ENCODE measurements at places on chromosomes 1 and 21.

DNA sequence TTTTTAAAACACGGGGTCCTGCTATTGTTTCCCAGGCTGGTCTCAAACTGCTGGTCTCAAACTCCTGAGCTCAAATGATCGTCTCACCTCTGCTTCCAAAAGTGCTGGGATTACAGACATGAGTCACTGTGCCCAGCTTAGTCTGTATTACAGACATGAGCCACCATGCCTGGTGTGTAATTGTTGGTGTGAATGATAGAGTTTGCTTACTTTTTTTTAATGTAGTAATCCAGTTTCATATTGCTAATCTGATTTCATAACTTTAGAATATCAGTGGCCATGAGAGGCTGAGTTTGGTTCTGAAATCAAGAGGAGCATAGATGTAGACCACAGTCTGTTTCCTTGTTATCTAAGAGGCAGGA lies 3.4 kb downstream of the EPB41 start:
- DNase-seq: peak; percentile 16

- no peak for DNase-seq
Measured at GRCh38 chr1:93995837-93996536, 86.8 kb upstream of the GCLM start.

DNA sequence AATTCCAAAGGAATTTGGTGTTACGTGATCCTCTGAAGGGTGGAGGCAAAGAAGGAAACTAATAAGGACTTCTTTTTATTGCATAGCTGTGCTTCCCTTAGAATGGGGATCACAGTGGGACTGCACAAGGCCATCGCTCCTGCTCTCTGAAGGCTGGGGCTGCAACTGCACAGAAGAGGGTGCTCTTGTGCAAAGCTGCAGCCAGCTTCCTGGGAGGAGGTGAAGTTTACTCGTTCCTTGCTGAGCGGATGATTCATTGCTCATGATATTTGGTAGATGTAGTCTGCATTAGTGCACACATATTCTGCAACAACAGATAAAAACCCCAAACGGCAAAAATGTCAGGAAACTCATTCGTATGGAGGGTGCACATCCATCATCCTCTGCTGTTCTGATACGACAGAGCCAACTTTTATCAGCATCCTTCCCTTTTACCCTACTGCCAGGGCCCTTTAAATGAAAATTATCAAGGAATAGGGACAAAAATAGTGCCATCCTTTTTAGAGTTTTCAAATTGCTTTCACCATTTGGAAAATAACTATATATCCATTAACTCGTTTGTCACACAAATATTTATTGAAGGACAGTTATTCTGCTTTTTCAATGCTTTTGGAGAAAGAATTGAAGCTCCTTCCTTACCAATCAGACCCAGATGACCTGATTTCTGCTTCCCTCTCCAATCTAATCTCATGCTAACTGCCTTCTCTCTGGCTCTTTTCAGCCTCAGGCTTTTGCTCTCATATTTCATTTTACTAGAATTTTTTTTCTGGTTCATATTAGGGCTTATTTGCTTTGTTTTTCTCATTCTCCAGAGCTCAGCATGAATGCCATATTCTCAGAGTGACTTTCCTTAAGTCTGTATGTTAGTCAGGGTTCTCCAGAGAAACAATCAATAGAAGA lies 263.6 kb downstream of the DUSP10 start:
- peak; percentile 14 for DNase-seq

GRCh38 chr1:201896951-201897391 lies 8.3 kb downstream of the SHISA4 start:
- no peak for DNase-seq

DNA sequence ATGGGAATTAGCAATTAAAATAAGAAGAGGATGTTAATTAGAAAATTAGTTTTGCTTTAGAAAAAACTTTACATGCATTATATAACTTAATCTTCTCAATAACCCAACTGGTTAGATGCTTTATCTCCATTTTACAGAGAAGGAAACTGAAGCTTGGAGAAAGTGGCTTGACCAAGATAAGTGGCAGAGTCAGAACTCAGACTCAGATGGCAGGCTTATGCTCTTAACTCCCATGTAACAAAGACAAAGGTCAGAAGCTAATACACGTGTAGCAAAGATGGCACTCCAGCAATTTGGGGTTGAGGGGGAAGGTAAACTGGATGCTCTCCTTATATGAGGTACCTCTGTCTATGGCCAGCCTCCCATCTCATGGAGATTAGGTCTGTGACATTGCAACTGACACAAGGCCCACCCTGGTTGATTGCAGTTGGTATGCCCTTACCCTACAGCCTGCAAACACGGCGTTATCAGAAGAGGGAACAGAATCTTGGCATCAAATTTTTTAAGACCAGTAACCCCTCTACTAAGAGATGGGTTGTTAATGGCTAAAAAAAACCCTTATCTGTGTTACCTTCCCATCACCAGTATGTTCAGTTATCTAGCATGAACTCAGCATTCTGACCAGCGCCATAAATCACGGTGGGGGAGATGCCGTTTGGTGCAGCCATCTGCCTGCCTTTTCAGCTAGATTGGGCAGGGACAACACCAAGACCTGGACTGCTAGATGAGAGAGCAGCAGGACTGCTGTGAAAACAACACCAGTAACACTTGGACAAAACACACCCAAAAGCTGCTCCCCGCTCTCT lies 97.0 kb downstream of the UBR4 start:
- no peak for DNase-seq

DNA sequence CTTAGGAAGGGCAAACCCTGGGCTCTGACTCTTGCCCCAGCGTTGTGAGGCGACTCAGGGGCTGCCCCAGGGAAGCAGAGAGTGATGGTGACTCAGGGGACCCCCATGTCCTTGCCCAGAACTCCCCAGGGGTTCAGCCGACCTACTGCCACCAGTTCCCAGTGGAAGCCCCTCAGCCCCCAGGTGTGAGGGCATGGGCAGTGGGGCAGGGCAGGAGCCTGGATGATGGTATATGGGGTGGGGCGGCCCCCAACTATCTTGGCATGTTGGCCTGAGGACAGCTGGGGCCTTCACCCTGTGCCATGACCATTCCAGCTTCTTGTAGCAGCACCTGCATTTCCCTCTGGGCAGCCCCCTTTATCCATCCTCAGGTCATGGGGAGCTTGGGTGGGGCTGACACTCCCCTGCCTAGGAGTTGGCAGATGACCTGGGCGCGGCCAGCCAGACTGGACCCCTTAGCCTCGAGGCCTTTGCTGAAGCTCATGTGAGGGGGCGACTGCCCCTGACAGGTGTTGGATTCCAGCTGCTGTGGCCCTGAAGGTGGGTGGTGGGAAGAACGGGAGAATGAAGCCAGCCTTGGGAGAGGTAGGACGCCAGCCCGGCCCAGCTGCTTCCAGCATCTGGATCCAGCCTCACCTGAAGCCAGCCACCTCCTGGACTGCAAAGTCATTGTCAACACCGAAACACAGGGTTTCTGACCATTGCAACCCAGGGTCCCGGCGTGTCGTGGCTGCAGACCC lies 1.8 kb upstream of the FNDC10 start:
- DNase-seq: no peak

DNA sequence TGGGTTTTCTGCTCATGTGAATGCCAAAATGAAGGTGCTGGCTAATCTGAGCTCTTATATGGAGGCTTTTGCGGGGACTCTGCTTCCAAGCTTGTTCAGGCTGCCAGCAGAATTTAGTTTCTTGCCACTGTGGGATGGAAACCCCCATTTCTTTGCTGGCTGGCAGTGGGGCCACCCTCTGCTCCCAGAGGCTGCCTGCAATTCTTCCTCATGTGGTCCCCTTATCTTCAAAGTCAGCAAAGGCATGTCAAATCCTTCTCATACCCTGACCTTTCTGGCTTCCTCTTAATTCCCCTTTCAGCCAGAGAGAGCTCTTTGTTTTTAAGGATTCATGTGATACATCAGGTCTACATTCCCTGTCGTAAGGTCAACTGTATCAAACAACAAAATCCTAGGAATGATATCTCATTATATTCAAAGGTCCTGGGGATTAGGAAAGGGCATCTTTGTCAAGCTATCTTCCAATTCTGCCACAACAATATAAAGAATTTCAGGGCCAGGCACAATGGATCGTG lies 5.2 kb upstream of the GPR161 start:
- no peak for DNase-seq

- DNase-seq: no peak
Measured at GRCh38 chr1:108824051-108824450, 32.8 kb downstream of the AKNAD1 start.

DNA sequence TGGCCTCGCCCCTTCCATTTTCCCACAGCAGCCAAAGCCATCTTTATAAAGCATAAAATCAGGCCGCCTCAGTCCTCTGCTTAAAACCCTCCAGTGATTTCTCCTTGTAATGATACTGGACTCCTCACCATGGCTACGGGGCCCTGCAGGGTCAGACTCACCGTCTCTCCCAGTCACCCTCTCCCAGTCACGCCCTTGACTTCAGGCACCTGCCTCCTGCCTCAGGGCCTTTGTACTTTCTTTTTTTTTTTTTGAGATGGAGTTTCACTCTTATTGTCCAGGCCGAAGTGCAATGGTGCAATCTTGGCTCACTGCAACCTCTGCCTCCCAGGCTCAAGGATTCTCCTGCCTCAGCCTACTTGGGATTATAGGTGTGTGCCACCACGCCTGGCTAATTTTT lies 47.8 kb downstream of the PIK3CD start:
- no peak for DNase-seq

GRCh38 chr1:87766737-87767136 lies 438.1 kb downstream of the LMO4 start:
- no peak for DNase-seq

- no peak for DNase-seq
Measured at GRCh38 chr1:27915082-27915575, 19.7 kb upstream of the SMPDL3B start.

- no peak for DNase-seq
Measured at GRCh38 chr1:90864681-90865080, 147.6 kb upstream of the BARHL2 start.

DNA sequence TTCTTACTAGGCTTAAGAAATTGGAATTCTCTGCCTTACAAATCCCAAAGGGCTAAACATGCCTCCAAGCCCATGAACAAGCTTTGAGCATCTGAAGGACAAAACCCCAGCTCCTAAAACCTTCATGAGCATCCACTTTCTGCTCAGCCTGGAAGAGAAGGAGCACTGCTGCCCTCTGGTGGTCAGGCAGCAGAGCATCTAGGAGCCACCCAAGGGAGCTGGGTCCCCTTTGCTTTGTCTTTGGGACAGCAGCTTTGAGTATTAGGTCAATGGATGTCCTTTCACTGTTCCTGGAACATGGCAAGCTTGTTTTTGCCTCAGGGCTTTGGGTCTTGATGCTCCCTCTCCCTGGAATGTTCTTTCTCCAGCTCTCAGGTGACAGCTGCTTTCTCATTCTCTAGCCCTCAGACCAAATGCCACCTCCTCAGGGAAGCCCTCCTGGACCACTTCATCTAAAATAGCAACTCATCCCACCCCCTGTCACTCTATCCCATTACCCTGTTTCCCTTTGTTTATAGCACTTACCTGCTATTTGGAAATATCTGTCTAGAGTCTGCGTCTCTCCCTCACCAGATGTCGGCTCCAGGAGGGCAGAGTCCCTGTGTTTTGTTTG lies 25.7 kb downstream of the RAB7B start:
- peak; percentile 72 for DNase-seq

DNA sequence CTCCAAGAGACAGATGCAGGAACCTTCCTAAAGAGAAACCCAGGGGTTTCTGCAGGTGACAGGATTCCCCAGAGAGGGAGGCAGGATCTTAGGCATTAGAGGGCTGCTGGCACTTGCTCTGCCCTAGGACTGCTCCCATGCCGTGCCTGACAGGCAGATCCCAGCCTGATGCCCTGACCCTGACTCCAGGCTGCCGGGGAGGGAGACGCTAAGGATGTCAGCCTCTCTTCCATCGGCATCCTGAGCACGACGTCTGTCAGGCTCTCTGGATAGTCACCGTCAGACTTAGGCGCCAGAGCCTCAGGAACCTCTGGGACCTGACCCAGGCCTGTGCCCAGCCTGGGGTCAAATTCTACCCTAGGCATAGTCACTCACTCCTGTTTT lies 157.1 kb downstream of the NPHP4 start:
- no peak for DNase-seq

DNA sequence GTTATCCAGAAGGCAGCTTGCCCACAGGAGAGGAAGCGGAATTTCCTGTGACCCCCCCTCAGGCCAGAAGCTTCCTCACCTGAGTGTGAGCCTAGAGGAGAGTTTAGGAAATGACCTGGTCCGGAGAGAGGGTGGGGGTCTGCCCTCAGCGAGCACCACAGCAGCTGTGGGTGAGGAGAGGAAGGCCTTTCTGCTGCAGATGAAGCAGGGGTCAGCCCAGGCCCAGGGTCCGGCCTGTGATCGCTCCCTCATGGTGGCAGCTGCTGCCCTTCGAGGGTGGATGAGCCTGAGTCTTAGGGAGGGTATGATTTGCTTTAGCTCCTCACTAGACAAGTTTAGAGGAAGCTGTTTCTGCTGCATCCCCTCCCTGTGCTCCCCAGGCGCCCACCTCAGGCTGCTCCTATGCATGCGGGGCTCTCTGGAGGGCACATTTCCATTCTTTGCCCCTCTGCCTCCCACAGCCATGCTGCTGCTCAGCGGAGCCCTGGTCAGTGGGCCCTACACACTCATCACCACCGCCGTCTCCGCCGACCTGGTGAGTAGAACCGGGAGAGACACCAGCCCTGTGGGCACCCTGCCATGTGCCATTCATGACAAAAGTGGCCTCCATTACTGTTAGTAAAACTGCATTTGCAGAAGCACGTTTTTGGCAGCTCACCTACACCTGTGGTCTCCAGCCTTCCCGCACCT lies 53.0 kb downstream of the SLC37A1 start:
- no peak for DNase-seq

- no peak for DNase-seq
Measured at GRCh38 chr1:236948381-236948780, 55.9 kb downstream of the MT1HL1 start.

DNA sequence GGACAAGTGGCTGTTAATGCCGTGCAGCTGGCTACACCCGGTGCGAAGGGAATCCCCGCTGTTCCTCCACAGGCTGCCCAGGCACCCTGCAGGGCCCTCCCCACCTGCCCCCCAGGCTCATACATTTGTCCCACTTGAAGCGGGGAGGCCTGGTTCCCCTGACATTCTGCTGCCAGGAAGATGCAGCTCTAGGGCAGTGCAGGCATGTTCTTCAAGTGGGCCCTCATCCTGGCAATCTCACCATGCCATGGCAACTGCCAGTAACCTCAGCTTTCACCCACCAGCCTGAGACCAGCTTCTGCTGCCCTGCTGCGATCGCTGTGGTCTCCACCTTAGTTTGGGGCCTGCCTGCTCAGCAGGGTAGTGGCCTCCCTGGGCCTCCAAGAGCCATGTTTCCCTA lies 151.9 kb upstream of the COL6A1 start:
- no peak for DNase-seq

- DNase-seq: no peak
Measured at GRCh38 chr21:17051054-17051453, 461.8 kb upstream of the CXADR start.

DNA sequence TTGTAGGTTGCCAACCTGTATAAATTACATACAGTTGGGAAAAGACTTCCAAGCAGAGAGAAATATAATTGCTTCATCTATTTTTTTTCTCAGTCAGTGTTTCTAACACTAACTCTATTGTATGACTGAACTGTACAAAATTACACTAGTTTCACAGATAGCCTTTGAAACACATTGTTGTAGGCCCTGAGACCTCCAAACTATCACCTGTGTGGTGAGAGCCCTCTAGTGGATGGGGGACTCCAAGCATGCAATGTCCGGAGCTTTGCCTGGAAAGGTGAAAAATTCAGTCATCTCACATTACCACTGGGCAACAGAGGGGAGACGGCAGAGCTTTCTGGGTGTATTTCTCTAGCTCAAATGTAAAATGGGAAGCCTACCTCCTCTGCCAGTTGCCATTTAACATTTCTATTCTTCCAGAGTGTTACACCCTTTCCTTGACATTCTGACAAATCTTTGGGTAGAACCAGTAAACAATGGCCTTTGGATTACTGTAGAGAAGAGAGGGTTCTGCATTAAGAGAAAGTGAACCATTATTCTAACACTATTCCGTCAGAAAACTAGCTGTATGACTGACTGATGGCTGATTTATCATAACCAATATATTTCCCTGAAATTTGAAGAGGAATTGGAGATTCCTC lies 212.2 kb downstream of the LYPLAL1 start:
- DNase-seq: no peak

Data from stimulated activated CD4-positive, alpha-beta T cell treated with anti-CD3 and anti-CD28 coated beads, Interleukin-15, amount 100 ng/mL, for 48 hours (primary cell).